Fibroblast of skin of right quadriceps (primary cell): ENCODE measurements at places on chromosomes 4 and X.

- peak; percentile 20 for DNase-seq
Measured at GRCh38 chr4:176726803-176727202, 65.9 kb downstream of the VEGFC start.

DNA sequence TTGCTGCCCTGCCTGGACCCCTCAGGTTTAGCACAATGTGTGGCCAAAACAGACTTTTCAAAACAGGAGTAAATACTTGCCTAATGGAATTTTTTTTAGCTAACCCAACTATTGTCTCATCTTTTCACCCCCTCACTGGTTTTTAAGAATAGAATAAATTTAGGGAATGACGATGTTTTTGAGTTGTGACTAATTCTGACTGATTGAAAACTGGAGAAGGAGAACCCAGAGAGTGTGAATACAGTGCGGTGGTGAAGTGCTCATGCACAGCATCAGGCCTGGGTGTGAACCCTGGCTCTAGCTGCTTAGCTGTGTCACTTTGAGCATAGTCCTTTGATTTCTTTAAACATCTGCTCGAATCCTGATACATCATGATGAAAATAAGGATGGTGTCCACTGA is 10.5 kb downstream of the ANTXR2 start:
- DNase-seq, result no peak

DNA sequence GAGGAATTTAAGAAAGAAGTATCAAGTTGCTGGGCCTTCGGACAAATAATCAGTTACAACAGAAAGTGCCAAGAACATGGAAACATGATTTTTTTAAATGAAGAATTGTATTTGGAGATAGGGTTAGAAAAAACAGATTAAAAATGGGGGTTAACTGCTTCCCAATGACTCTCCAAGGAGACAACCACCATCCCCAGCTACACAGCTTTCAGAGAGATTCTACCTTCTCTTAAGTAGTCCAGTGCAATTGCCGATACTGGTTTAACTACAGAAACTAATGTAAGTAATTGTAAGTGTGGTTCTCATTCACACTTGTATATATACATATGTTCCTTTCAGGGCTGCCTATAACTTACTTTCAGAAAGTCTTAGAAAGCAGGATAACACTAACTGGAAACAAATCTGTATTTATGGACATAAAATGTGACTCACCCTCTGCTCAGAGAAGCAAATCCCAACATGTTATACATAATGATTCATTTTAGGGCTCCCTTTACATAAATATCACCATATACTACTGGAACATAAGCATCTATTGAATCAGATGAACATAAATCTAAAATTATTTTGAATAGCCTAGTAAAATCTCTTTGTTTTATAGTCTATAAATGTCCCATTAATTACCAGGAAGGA is 248.9 kb upstream of the UGT8 start:
- peak; percentile 82 for DNase-seq

- DNase-seq, result no peak
Measured at GRCh38 chr4:123262080-123262479, 134.5 kb upstream of the SPRY1 start.

DNA sequence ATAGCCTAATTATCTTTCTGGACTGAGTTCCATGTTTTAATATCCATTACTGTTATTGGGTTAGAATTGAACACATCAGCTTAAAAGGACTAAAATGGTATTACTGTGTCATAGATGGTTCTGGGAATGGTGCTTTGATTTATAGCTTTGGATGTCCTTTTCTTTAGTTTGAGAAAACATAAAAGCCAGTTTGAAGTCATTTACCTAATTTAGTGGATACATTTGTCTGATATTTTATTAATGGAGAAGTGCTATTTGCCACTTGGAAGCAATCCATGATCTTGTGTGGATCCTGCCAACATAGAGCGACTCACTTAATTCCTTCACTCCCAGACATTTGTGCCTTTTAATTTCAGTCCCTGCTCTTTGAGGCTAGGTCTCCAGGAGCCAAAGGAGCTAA is 212.4 kb upstream of the PACRGL start:
- DNase-seq, result peak; percentile 46

DNA sequence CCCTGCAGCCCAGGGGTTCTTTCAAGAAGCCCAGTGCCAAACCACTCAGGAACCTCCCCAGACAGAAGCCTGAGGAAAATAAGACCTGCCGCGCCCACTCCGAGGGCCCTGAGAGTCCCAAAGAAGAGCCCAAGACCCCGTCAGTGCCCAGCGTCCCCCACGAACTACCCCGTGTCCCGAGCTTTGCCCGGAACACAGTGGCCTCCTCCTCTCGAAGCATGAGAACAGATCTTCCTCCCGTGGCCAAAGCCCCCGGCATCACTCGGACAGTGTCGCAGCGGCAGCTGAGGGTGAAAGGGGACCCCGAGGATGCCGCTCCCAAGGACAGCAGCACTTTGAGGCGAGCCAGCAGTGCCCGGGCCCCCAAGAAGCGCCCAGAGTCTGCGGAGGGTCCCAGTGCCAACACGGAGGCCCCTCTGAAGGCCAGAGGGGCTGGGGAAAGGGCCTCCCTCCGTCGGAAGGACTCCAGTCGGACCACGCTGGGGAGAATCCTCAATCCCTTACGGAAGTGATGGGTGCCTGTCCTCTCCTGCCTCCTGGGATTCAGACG is 40.2 kb downstream of the FHDC1 start:
- DNase-seq, result no peak

DNA sequence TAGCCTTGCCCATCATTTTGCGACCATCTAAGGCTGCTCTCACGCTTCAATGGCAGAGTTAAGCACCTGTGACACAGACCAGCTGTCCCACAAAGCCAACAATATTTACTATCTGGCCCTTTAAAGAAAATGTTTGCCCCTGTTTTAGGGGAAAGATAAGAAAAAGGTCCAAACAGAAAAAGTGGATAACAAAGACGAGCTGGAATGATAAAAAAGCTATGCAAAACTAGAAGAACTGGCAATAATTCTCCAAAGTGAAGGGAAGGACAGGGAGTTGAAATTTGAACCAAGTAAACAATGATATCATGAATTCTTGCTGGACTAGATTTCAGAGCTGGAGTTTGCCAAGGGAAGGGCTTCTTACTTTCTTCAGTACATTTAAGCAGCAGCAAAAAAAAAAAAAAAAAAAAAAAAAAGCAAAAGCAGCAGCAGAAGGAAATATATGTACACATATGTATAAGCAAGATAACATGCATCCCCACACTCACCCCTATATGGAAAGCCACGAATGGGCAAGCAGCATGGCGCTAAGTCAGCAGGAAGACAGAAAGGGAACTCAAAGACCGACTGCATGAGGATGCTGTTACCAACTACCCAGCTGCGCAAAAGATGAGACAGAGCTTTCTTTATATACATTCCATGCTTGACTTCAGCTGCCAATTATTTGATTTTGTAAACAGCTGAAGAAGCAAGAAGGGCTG is 12.5 kb downstream of the TRAPPC2 start:
- DNase-seq, result peak; percentile 45

GRCh38 chrX:107324493-107325310 is 118.3 kb downstream of the DNAAF6 start:
- peak; percentile 4 for DNase-seq

- DNase-seq, result no peak
Measured at GRCh38 chrX:120238933-120239332, 11.7 kb upstream of the ZBTB33 start.

- no peak for DNase-seq
Measured at GRCh38 chr4:74999714-75000309, 66.9 kb downstream of the PARM1 start.

- no peak for DNase-seq
Measured at GRCh38 chr4:165921546-165921945, 48.5 kb downstream of the TLL1 start.

DNA sequence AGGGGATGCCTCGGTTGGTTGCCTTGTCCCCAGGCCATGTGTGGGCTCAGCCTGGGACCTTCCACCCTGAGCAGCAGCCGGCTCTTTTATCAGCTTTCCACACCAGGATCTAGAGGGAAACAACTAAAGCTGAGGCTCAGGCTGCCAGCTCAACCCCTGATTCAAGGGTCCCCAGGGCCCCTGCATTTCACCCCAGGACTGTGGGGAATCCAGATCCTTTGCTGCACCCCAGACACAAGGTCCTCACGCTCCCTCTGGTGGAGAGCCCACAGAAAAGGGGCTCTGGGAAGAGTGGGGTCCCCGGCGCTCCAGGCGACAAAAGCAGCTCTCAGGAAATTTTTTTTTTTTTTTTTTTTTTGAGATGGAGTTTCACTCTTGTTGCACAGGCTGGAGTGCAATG is 64.3 kb downstream of the ZFYVE28 start:
- DNase-seq, result peak; percentile 29

- DNase-seq, result peak; percentile 28
Measured at GRCh38 chr4:59553721-59554091, 1646.4 kb upstream of the ADGRL3 start.

DNA sequence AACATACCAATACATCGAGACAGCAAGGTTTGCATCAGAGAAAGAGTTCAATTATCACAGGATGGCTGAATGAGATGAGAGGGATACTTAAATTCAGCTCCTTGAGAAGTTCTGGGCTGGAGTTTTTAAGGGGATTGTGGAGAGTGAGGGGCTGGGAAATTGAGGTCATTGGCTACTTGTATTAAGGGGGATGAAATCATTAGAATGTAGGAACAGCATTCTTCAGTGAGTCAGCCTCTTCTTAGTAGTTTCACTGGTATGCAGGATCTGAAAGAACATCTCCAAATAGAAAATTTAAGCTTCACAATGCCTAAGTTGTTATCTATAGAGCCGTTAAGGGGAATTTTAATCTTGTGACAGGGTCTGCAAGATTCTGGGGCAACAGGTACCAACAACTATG is 211.6 kb upstream of the TAPT1 start:
- DNase-seq, result peak; percentile 57

GRCh38 chrX:19899217-19899788 is 11.9 kb upstream of the SH3KBP1 start:
- no peak for DNase-seq

GRCh38 chr4:173332963-173333657 is 1.0 kb downstream of the HMGB2 start:
- no peak for DNase-seq

DNA sequence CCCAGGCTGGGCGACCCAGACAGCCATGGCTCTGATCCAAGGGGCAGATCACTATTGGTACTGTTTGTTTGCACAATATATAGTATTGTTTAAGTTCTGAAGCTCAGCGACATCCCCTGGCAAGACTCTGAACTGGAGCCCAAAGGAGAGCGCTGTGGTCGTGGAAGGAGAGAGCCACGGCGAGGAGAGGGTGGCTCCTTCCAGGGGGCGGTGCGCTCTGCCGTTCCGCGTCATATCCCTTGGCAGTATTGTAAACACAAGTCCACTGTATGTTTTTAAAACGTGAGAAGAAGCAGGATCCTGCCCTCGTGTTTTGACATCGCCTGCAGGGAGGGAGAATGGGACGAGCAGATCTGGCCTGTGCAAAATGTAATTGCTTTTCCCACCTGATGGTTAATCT is 185.5 kb downstream of the RAB28 start:
- no peak for DNase-seq

DNA sequence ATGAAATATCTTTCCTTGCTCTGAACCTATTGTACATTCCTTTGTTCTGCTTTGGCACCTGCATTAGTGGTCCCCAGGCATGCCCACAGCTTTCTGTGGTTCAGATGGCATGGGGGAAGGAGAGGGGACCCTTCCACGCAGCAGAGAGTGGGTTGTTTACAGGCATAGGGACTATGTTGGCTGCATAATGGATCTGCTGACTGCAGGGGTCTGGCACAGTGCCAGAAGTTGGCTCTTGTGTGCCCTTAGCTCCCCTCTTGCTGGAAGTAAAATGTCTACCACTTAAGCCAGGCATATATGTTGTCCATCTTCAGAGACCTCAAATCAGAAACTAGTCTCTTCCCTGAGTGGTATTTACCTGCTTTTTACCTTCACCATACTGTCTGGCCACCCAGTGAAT is 651.9 kb upstream of the PCDH7 start:
- no peak for DNase-seq

DNA sequence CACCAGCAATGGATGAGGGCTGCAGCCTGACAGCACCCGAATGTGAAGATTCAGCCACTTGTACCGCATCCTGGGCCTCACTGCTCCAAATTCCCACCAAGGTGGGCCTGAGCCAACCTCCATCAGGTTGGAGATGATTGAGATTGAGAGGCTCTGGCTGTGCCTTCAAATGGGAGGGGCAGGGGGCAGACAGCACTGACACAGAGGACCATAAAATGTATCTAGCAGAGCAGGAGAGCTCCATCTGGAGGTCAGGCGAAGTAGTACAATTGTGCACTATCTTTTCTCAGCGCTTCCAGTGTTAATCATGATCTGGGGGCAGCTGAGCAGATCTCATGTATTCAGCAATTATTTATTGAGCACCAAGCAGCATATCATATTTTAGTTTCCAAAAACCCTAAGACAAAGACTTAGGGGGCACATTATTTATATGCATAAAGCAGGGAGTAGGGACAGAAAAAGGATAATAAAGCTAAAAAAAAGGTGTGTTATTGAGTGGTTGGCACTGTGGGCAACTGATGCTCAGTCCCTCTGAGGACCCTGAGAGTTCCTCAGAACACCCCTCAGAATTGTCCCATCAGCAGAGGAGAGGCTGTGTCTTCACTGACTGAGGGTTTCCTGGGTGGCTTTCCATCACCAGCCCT is 31.6 kb upstream of the C1QTNF7 start:
- DNase-seq, result peak; percentile 51

DNA sequence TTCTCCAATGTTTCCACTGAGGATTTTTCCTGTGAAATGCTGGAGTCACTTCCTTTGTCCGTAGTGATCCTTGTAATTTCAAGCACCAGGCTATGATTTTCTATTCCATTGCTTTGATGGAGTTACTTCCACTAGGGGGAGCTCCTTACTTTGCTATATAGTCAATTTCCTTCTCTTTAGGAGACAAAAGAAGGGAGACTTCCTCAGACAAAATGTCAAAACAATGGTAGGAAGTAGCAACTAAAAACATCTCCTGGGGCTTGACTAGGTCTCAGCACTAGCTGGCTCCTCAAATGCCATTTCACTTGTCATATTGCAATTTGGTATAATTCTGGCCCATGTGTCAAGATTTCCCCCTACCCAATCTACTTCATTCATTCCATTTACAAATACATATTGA is 24.1 kb downstream of the ZCCHC12 start:
- DNase-seq, result peak; percentile 29

DNA sequence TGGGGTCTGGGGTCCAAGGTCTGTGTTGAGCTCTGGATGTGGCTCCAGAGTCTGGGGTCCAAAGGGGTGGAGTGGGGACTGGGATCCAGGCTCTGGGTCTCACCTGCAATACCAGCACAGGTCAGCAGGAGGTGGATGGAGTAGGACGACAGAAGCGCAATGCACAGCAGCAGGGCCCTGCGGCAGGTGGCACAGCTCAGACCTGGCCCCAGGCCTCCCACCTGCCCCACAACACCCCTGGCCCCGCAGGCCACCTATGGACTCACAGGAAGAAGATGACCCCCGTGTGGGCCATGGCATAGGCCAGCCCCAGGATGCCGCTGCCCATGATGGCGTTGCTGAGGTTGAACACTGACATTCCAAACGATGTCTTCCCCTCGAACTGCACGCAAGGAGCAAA is 3.4 kb downstream of the SLC38A5 start:
- DNase-seq, result no peak
